Left cardiac atrium (tissue), 4 donors: ENCODE measurements at places on chromosomes 3 and 15. TPM values are rescaled to one million over a fixed set of nuclear protein-coding genes. Genes with fewer than 3 reads are reported as not detected.

ZBTB11 gene
- total RNA-seq = 10.3 TPM

PLA2G4E gene
- total RNA-seq = 0.16 TPM

STXBP5L gene
- 0.42 TPM for total RNA-seq

LSAMP gene
- total RNA-seq = 4.7 TPM

FAM219B gene
- 117 TPM for total RNA-seq

TF gene
- 31.8 TPM for total RNA-seq

DUOXA2 gene
- total RNA-seq = not detected

HTD2 gene
- 8.1 TPM for total RNA-seq

AGBL1 gene
- not detected for total RNA-seq

GP9 gene
- total RNA-seq = not detected

KBTBD12 gene
- 5.1 TPM for total RNA-seq

ERC2 gene
- 3.6 TPM for total RNA-seq

ABHD2 gene
- 91.6 TPM for total RNA-seq

RASGRP1 gene
- total RNA-seq = 1.6 TPM

CCDC66 gene
- total RNA-seq = 15.8 TPM

CHST2 gene
- total RNA-seq = 2.3 TPM

FOXL2 gene
- not detected for total RNA-seq

EIF5A2 gene
- 13.0 TPM for total RNA-seq

ANKRD63 gene
- 0.65 TPM for total RNA-seq

EPB42 gene
- 2.3 TPM for total RNA-seq

GNAT1 gene
- not detected for total RNA-seq

CYP8B1 gene
- not detected for total RNA-seq

OR5H6 gene
- not detected for total RNA-seq

KCNMB3 gene
- total RNA-seq = 2.1 TPM
